Activated CD4-positive, alpha-beta T cell treated with anti-CD3 and anti-CD28 coated beads, Interleukin-2, amount 50 U/mL, for 24 hours (primary cell): ENCODE measurements at places on chromosomes 7 and 10.

GRCh38 chr10:24750695-24751094 lies 27.0 kb upstream of the ARHGAP21 start:
- DNase-seq = no peak

- DNase-seq = no peak
Observed at GRCh38 chr7:92623544-92623943, 33.4 kb upstream of the FAM133B start.

- DNase-seq = no peak
Observed at GRCh38 chr7:42236266-42236975, 588 bp downstream of the GLI3 start.

GRCh38 chr10:132815168-132815857 lies 29.4 kb upstream of the NKX6-2 start:
- no peak for DNase-seq

DNA sequence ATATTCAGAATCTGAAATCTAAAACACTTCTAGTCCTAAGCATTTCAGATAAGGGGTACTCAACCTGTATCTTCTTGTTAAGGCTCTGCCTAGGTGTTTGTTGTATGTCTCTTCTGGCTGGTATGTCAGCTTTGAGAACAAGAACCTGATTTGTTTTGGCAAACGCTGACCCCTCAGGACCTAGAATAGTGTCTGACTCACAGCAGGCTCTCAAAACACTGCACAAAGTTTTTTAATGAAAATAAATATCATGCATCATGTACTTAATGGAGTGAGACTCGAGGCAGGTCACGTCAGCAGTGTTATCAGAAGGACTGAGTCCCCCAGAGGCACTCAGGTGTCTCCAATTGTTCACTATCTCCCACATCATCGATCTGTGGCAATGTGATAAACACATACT lies 99.1 kb downstream of the GLI3 start:
- no peak for DNase-seq

- DNase-seq = no peak
Observed at GRCh38 chr7:47007471-47007870, 574.4 kb downstream of the TNS3 start.

DNA sequence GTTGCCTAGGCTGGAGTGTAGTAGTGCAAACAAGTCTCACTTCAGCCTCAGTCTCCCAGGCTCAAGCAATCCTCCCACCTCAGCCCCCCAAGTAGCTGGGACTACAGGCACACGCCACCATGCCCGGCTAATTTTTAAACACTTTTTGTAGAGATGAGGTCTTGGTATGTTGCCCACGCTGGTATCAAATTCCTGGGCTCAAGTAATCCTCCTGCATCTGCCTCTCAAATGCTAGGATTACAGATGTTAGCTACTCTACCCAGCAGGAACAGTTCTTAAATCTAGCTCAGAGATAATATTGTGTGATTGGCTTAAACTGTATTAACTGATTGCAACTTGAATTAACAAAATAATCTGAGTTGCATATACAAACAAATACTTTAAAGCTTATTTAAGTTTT lies 82.9 kb downstream of the CDK14 start:
- no peak for DNase-seq

DNA sequence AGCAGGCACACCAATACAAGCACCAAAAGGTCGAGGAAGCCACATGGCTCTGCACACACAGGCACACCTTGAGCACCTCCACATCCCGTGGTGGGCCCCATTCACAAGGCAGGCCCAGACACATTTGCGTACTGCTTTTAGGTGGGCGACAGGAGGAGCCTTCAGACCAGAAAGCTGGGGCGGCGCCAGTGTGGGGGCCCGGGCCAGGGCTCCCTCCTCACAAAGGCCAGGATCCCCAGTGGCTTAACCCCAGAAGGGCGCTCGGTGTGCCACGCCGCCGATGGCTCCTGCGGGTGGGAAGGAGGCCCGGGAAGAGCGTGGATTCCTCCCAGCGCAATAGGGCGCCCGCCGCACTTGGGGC lies 2.8 kb upstream of the SMARCD3 start:
- no peak for DNase-seq

DNA sequence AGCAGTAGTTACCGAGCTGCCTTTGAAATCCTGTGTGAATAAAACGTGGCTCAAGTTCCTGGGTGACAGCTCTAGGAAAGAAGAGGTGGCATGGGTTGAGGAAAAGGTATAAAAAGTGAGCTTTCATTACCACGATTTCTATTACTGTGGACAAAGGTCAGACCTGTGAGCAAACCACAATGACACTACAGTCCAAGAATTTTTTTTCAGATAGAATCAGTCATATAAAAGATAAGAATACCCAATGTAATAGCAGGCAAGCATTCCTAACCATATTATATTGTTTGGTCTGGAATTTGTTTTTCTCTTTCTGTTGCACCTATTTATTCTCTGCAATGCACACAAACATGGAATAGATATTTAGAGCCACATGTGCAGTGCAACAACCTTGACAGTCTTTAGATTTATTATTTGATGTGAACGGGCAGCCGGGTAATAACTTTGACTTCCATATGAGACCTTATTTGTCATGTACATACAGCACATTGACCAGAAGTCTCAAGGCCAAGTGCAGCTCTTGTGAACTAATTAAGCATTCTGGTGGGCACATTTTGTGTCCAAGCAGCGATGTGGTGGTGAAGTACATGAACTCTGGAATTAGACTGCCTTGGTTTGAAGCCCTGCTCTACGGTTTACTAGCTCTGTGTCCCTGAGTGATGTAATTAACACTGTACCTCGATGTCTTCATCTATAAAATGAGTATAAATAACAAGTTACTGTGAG lies 156.8 kb downstream of the NRCAM start:
- no peak for DNase-seq

DNA sequence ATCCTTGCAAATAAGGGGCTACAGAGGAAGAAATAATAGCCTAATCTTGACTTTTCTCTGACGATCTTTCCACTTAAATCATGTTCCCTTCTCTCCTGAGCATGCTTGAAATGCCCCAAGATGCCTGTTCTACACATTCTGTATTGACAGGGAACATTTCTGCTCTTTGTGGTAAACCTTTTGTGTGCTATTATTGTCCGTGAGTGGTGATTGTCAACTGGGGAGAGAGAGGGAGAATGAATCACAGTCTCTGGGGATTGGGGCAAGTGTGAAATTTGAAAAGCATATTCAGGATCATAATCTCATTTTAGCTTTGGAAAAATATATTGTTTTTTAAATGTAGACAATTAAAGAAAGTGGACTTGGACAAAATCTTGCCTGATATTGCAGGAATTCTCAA lies 20.6 kb downstream of the UBTD1 start:
- DNase-seq = no peak

DNA sequence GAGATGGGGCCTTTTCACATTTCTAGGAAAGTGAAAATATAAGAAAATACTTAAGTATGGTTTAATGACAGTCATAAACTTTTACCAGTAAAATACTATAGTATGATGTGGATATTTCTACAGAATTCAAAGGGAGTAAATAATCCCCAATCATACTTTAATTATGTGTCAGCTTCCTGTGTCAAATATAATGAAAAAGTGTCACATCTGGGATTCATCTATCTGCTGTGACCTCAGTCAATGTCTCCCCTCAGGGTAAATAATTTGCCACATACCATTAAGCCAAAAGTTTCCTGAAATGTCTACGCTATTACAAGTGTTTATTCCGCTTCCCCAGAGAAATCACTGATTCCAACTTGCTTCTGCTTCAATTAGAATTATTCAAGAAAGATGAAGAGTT lies 110.5 kb downstream of the ITGA8 start:
- DNase-seq = no peak

GRCh38 chr7:7920056-7920455 lies 48.5 kb upstream of the GLCCI1 start:
- no peak for DNase-seq

DNA sequence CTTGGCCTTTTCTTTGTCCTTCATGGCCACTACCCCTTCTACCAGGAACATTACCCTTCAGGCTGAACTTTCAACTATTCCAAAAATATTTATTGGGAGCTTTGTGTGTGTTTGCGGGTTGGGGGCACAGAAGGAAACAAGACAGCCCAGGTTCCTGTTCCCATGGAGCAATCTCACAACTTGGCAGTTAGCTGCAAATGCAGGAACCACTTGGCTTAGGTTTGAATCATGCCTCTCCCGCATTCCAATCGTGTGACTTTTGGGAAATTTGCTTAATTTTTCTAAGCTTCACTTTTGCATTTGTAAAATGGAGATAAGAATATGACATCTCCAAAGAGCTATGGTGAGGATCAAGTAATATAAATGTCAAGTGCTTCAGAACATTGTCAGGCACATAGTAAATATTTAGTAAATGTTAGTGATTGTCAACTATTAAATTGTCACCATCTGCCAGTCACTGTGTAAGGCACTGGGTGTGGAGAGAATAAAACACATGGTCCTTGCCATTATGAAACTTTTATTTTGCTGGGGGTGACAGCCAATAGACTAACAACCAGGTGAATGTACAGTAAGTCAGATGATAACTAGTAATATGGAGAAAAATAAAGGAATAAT lies 277.1 kb downstream of the SNX13 start:
- DNase-seq = no peak

DNA sequence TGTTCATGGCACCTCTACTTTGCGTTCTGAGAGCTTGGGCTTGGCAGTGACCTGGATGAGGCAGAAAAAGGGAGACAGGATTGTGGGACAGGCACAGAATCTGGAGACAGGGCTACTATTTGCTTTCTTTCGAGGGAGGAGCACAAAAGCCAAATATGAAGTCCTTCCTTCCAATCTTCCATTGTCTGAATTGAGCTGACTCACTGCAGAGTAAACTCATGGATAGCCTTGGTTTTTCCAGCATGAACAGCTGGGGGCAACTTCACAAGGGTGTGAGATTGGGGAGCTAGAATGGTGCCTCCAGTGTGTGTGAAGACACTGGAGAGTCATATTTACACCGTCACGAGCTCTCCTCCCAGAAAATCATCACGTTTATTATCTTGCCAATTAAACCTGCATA lies 55.6 kb upstream of the NRP1 start:
- no peak for DNase-seq

GRCh38 chr10:116460219-116460618 lies 32.6 kb downstream of the PNLIPRP3 start:
- DNase-seq = no peak

DNA sequence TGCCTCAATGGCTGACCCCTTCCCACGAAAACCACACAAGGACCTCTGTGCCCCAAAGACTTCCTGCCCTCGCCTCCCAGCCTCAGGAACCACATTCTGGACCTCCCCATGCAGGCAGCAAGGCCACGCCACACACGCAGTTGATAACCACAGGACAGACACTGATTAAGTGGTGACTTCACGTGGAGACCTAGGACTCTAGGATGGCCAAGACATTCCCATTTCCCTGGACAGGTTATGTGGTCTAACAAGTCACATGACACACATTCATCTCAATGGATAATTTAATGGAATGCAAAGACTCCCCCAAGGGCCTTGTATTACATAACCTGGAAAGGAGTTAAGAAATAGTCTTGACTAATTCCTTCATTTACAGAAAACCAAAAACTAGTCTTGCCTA lies 110.2 kb downstream of the LARP4B start:
- no peak for DNase-seq

GRCh38 chr10:76191336-76191735 lies 759.9 kb downstream of the LRMDA start:
- no peak for DNase-seq

DNA sequence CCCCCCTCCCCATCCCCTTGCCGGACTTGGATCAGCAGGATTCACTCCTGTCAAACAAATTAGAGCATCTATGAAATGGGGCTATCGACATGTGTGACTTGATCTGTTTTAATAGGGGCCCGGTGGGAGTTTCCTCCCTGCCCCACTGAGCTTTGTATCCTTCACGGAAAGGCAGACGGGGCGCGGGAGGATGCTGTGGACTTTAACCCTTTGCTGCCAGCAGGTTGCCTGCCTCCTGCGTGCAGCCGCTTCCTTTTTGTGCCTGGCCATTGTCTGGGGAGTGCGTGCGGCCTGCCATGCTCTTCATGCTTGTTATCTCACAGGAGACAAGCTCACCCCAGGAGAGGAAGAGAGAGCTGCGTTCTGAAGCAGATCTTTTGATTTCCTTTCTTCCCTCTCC lies 512.8 kb upstream of the GALNT17 start:
- DNase-seq = no peak

DNA sequence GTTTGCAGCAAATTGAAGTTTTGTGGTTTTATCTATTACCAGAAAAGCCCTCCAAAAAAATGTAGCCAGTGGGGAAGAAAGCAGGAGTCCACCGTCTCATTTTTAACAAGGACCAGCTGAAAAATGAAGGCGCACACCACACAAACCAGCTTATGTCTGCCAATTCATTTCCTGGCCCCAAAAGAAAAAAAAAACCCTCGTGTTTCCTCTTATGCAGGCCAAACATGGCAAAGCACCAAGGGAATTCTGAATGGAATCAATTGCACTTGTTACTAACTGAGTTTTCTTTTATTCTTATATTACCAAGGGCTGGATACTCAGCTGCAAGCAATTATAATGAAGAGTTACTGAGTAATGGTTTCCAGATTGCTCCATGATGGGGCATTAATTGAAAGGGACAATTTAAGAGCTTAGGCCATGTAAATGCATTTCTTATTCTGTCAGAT lies 428.3 kb upstream of the NPVF start:
- no peak for DNase-seq

GRCh38 chr7:30412782-30413504 lies 65.6 kb downstream of the NOD1 start:
- no peak for DNase-seq

DNA sequence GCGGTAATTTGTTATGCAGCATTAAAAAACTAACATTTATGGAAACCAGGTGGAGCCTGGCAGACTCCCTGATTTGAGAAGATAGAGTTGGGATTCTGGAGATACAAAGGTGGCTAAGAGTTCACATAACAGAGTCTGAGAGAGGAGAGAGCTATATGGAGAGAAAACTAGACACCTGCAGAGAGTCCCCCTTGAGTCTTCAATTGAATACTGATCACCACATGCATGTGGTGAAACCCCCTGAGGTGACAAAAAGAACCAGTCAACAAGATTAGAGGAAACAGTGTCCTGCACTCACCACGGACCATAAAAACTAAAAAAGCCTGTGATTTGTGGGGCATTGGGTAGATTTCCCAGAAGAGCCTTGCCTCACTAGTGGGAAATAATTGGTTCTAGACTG lies 10.1 kb downstream of the GIMAP2 start:
- no peak for DNase-seq

- no peak for DNase-seq
Observed at GRCh38 chr7:102295346-102296178, 8.9 kb downstream of the SH2B2 start.

DNA sequence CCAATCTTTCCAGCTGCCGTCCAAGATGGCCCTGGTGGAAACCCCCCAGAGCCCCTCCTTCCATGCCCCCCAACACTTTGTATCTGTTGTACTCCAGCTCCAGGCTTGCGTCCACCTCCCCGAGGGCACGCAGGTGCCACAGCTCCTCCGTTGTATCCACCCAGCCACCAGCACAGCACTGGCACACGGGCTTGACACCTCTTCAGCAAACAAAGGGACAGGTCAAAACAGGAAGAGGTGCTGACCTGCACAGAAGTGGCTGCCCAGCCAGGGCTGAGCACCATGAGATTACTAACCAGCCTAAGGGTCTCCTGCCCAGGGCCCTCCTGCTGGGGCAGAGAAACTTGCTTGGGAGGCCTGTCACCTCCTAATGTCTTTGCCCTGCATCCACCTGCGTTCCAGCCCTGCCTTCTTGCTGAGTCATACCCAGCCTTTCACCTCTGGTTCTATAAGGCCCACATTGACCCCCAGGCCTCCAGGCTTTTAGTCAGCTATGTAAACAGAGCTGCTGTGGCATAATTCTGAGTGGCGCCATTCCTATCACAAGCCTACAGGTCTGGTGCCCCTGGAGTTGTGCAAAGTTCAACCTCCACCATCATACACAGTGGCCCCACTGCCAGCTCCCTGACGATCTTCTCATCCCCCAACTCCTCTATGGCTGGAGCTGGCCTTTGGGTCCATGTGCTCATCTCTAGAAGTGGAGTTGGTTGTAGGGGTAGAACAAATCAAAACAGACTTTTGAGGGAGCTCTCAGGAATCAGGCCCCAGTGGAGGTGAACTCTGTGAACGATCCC lies 20.9 kb downstream of the SLC29A3 start:
- DNase-seq = no peak
